ENCODE measurements at places on chromosomes 5 and 9.

- DNase-seq = no peak
Observed at GRCh38 chr5:13217636-13218035, 726.9 kb downstream of the DNAH5 start.

- no peak for DNase-seq
Observed at GRCh38 chr9:92724528-92725265, 39.9 kb downstream of the BICD2 start.

- DNase-seq = peak; percentile 10
Observed at GRCh38 chr9:98533132-98533531, 175.6 kb downstream of the GABBR2 start.

- DNase-seq = no peak
Observed at GRCh38 chr9:8604201-8604600, 804.6 kb upstream of the DMAC1 start.

DNA sequence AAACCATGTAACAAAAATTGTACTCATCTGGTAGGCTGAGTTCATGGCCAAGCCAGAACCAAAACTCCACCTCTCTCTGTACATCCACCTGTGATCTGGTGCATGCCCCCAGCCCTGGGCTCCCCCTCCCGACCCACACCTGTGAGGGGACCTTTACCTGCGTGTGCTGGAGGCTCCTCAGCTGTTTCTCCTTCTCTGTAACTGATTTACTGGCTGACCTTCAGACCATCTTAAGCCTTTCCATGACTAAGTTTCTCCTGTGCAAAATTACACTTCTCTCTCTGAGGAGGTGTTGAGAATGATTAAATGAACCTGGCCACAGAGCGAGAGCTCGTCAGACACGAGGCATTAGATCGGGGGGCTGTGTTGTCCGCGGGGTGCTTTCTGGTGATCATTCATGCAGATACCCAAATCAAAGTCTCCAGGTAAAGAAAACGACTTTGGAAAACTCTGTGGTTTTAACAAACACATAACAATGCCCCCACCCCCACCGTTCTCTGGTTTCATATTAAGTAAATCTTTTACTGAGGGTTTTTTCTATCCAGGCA, 136.4 kb downstream of the SEMA5A start:
- DNase-seq = no peak

DNA sequence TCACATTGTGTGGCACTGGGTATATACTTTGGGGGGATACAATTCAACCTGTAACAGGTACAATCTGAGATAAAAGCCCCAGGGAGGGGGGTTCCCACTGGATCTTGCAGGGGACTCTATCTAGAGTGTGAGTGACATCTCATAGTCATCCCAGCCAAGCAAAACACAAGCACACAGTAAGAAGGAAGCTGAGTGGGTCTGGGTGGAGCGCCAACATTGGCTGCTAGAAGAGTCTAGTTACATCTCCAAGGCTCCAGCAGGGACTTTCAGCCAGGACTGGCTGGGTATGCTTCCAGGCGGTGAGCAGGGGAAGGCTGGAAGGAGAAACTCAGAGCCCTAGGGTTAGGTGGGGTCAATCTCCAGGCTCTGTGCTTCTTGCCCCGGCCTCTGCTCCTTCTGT, 53.0 kb downstream of the IL31RA start:
- no peak for DNase-seq

DNA sequence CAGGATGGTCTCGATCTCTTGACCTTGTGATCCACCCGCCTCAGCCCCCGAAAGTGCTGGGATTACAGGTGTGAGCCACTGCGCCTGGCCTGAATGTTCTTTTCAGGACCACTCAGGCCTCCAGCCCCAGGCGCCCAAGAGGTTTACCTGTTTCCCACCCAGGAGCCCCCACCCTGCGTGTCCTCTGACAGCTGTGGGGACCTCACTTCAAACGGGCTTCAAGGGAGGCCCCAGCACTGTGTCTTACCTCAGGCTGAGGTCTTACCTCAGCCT, 19.1 kb upstream of the SLC6A19 start:
- DNase-seq = no peak

DNA sequence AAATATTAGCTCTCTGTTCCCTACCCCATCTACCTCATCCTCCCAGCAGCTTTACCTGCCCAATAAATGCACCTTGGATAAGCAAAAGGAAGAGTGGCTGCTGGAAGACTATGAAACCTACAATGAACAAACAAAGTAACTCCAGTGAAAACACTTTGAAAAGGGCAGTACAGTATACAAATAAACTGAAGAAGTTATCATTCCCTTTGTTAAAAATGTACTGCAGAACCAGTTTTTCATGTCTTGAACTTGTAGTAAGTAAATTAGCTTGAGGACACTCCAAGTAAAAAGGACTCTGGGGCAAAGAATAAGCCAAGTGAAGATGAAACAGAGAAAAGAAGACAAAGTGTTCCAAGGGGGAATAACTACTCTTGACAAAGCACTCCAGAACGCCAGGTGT, 457.1 kb downstream of the DTWD2 start:
- no peak for DNase-seq

Measured in NCI-H524 (cell line).